Femur (tissue), 1 donor: ENCODE measurements at places on chromosomes 12 and 14.

GRCh38 chr14:20551606-20552005 is 9.2 kb downstream of the RNASE9 start:
- DNase-seq, result no peak

DNA sequence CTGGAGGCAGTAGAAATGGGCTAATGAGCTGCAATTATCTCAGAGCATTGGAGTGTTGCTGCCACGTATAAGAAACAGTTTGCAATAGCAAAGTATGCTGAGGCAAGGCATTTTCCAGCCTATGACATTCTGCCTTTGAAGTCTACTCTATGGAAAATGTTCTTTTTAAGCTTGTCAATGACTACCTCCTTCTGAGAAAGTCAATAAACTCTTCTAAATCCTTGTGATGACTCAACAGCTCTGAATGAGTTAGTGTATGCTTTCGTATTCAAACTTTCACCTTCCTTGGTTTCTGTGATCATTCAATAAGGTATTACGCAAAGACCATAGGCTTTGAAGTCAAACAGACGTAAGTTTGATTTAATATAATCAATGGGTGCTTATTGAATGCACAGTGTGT is 111.2 kb downstream of the CAPZA3 start:
- no peak for DNase-seq

DNA sequence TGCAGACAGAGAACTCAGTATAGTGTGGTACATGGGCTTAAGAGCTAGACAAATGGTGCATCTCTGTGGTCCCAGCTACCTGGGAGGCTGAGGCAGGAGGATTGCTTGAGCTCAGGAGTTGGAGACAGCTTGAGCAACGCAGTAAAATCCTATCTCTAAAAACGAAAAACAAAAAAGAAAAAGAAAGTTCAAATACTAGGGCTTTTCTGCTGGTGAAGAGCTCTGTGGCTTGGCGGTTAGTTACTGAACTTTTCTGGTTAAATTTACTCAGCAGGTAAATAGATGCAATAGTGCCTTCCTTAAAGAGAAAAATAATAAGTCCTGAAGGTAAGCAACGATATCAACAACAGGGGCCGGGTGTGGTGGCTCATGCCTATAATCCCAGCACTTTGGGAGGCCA is 31.4 kb upstream of the RAP1B start:
- no peak for DNase-seq

GRCh38 chr12:86435053-86435452 is 178.9 kb upstream of the MGAT4C start:
- no peak for DNase-seq

DNA sequence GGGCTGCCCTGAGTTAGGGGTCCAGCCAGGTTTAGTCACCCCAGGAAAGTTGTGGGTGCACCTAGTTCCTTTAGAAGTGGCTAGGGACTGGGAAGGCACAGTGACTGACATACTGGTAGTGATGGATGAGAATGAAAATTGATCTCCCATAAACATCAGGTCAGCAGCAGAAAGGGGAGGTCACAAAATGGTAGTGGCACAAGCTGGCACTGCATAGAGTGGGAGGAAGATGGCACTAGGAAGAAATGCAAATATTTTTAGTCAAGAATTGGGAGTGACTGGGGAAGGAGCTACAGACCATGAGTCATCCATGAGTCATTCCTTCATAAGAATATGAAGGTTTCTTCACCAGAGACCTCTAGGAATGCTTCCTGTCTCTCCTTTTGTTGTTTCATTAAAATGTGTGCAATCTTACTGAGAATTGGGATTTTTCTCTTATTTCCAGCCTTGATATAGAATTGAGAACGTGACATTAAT is 198.3 kb upstream of the AMIGO2 start:
- DNase-seq, result no peak

GRCh38 chr12:76810671-76811419 is 46.9 kb downstream of the ZDHHC17 start:
- no peak for DNase-seq

GRCh38 chr12:47231456-47231855 is 151.7 kb upstream of the AMIGO2 start:
- DNase-seq, result no peak
